ENCODE measurements at places on chromosomes 5 and 9.

DNA sequence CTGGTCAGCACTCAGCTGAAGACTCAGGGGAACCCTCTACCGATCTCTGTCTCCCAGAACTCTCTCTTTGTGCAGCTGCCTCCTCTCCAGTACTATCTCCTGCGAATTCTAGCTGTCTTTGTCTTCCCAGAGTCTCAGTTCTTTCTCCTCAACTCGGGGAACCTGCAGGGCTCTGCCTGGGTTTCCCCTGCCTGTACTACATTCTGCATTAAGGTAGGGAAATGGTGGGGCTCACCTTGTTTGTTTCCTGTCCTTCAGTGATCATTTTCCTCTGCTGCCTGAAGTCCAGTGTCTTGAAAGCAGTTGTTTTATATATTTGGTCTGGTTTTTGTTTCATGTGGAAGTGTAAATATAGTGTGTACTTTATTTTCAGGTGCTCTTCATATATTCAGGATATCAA, 43.1 kb upstream of the IGFBPL1 start:
- DNase-seq, result no peak

DNA sequence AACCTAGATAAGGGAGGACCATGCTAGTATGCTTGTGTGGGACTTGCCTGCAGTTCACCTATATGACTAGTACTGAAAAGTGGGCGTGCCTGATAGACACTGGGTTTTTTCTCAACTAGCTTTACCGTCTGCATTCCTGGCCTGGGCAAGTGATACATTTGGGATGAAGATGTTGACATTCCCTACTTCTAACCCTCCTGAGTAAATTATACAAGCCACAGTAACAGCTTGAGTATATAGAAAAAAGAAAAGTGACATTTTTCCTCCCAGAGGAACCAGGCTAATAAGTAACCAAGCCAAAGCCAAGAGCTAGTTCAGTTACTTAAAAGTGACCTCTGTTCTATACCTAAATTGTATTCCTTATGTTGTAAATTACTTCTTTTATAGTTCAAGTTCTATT, 153.8 kb upstream of the CYLC2 start:
- no peak for DNase-seq

DNA sequence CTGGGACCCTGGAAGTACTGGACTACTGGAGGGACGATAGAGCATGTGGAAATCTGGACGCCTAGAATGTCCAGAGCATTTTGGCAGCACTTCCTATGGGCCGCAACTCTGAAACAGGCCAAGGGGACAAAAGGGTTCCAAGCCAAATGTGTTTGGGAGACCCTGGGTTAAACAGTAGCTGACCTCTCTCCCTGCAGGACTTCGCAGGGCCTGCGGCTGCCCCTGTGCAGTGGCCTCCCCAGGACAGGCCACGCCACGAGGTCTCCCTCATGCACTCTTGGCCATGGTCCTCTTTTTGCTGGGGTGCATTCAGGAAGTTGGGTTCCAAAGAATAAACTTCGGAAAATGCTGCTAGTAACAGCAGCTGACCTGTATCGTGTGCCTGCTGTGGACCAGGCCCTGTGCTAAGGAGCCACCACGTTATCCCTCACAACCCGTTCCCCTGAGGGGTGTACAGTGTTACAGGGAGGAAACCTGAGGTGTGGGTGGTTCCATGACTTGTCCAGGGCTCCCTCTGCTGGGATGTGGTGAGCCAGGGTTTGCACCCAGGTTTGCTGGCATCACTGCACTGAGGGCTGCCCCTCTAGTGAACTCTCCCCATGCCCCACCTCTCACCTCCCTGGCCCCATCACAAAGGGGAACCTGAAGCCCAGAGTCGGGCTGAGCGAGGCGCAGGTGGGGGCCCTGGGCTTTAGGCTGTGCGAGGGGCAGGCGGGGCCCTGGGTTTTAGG, 79.4 kb downstream of the AMBP start:
- no peak for DNase-seq

DNA sequence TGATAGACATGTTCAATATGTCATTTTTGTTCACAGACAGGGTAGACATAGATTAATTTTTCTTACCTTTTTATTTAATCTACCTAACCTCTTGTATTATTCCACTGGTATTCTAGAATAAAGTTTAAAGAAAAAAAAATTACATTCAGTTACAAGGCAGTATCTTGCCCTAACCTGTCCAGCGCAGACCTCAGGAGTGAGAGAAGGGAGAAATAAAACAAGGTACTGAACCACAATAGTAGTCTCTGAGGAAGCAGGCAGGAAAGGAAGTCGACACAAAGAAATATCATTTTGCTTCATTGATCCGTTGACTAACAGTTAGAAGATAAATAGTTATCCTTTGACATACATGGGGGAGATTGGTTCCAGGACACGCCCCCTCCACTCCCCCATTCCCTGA, 12.5 kb upstream of the ADAMTSL1 start:
- no peak for DNase-seq

All from activated CD4-positive, alpha-beta T cell treated with anti-CD3 and anti-CD28 coated beads, Interleukin-2, Interleukin-6, amounts not matched to agents 100 ng/mL and 50 ng/mL, durations not matched to agents 16 hours and 8 hours (primary cell).